ENCODE measurements at places on chromosomes 2 and 18. TPM values are rescaled to one million over a fixed set of nuclear protein-coding genes. Genes with fewer than 3 reads are reported as not detected.

GRCh38 chr2:18104595-18105224, 226.2 kb downstream of the KCNS3 start:
- DNase-seq: no peak

Gene NT5C1B
- not detected for total RNA-seq

DNA sequence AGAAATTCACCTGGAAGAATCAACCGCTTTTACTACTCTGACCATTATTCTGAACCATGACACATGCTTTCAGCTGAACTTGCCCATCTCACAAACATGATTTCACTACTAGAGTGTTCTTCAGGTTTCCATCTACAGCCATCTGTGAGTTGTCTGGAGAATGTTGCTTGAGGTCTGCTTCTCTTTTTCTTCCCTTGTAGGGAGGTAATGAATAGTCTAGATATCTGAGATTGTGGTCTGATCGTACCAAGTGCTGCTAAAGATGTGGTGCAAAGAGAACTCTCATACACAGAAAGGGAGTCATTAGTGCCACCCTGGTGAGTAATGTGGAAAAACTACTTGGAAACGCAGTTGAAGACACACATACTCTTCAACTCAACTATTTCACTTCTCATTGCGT, 10.2 kb downstream of the SOWAHC start:
- DNase-seq: no peak

Gene PID1
- 2.1 TPM for total RNA-seq

- DNase-seq: peak; percentile 22
Observed at GRCh38 chr2:19845323-19845920, 56.4 kb downstream of the TTC32 start.

DNA sequence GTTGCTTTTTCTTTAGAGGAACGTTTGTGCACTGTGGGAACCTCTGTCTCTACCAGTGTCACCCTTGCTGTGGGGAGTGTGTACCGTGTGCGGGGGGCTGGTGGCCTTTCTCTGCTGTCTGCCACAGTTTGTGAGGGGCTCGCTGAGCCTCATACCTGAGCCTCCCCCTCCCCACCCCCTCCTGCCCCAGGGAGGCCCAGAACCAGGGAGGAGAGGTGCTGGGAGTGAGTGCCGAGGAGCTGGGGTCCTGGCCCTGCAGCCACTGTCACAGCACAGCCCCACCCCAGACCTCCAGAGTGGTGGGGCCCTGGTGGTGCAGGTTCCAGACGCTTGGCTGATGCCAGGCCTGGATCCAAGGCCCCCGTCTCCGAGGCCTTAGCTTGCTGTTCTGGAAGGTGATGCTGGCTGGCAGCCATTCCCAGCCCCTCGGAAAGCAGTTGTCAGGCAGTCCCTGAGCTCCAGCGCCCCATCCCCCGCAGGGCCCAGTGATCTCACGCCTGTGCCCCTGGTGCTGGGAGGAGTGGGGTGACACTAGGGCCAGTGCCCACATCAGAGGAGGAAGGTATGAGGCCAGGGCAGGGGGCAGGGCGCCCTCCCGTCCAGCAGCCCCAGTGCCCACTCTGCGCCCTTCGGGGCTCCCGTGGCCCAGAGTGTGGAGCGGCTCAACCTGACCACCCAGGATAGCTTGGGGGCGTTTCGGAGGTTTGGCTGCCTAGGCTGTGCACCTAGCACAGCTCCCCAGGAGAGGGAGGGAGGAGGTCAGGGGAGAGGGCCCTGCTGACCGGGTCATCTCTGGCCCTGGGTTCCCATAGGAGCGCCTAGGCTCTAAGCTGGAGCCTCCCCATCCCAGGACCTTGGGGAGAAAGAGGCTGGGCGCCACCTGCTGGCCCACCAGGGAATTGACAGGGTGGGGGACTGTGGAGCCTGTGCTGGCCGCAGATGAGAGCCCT, 53.0 kb upstream of the ALPP start:
- DNase-seq: peak; percentile 76

DNA sequence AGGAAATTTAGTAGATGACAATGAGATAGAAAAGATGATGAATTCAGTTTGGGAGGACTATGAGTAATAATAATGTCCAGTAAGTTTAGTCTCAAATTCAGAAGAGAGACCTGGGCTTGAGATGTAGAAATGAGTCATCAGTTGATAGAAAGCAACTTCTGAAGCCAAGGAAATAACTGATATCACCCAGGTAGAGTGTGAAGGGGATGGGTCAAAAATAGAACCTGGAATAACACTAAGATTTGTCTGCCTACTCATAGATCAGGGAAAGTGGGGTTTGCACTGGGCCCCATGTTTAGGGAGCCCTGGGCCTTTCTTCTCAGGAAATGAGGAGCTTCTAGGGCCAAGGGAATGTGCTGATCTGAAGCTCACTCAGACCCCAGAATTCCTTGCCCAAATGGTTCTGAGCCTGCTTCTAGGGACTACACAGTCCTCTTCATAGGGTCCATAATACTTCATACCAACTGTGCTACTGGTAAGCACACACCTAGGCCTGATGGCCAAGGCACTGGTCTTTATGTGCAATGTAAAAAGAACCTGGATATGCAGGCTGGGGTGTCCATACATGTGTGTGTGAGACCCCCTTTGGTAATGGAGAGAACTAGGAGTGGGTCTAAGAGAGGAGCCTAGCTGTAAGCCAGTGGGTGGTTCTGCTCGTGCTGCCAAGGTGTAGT, 141.2 kb downstream of the IKZF2 start:
- no peak for DNase-seq

Gene RFX8
- total RNA-seq: 0.68 TPM

DNA sequence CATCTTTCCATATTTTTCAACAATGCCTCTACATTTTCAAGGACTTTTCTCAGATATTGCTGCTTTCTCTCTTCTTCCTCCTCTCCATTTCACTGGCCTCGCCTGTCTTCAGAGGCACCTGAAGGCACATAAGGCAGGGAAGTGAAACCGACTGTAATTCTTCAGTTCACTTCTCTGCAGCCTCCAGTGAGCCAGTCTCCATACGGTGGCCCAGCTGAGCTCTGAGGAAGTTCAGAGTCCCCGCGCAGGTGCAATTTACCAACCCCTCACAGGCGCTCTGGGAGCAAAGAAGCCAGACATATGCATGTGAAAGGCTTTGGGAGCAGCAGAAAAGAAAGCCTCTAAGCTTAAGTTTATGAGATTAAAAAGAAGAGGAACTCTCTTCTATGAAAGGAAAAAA, 12.4 kb downstream of the KLHL14 start:
- DNase-seq: no peak

Gene CD226
- total RNA-seq: 0.39 TPM

GRCh38 chr2:237143676-237144440, 58.2 kb downstream of the COPS8 start:
- DNase-seq: peak; percentile 22

Gene UNC80
- total RNA-seq: not detected

DNA sequence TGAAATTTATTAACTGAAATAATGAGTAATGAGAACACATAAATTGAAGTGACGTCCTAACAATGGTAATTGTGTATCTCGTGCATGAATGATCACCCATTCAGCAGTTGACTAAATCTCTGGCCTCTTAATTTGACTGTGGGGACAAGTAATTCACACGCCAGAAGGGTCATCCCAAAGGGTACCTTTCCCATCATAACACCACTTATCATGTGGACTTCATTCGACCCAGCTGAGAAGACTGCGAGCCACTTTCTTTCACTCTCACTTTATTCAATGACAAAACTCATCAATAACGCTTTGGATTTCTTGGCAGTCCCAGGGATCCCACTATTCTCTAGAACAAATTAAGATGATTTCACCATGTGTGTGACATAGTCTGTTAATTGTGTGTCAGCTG, 62.7 kb upstream of the LYPD1 start:
- no peak for DNase-seq

Gene FAM228B
- 5.1 TPM for total RNA-seq

Gene SPP2
- total RNA-seq: not detected

Gene STPG4
- not detected for total RNA-seq

DNA sequence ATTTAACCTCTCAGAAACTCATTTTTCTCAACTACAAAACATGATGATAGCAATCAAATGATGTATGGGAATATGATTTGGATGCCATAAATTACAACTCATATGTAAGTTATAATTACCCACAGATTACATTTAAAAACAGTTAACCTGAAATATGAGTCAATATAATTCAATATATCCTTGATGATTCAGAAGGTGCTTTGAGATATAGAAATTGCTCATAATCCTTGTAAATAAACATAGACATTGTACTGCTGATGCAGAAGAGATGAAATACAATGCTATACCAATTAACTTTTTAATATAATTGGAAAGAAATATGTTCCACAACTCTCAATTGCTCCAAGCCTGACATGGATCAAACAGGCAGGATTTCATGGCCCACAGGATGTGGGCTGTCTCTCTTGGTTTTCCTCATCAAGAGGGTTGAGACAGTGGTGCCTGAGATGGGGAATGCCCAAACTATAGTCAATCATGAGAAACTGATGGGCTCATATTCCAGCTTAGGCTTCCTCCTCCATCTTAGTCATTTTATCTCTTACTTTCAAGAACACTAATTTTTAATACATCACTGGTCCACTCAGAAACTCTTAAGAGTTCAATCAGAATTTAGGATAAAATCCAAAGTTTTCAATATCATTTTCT, 49.4 kb downstream of the NCKAP5 start:
- DNase-seq: no peak

- no peak for DNase-seq
Observed at GRCh38 chr2:146068051-146068450, 1548.1 kb upstream of the ZEB2 start.

DNA sequence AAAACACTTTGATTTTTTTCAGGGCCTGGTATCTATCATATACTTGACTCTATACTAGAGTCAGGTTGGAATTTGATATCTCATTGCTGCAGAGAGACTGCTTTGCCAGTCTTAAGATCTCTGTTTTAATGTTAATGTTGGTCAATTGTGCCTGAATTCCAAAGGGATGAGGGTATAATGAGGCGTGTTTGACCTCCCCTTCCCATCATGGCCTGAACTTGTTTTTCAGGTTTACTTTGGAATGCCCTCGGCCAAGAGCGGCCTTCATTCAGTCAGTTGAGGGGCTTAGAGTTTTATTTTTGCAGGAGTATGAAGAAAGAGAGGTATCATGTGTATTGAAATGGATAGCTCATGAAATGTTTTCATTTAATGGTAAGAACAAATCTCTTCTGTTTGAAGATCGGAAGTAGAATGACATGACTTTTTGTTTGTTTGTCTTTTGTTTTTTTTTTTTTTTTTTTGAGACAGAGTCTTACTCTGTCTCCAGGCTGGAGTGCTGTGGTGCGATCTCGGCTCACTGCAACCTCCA, 119.0 kb downstream of the KIAA1328 start:
- no peak for DNase-seq

DNA sequence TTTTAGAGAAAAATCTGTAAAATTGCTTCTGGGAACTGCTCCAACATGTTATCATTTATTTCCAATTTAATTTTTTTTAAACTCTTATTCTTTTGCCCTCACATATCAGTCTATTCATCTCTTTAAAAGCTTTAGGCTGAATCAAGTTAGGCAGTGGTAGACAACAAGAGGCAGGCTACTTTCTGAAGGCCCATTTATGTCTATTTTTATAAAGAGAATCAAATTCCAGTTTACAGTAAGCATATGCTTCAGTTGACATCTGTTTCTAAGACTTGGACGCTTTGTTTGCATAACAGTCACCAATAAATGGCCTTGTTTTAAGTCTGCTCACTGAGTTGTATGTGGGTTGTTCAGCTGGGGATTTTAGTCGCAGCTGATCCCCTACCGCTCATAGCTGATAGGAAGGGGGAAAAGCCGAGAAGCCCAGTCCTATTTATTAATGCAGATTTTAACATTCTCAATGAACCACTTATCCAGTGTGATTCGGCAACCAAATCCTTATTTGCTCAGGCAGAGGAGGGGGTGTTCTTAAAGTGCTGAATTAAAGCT, 260.4 kb upstream of the SIX3 start:
- DNase-seq: no peak

DNA sequence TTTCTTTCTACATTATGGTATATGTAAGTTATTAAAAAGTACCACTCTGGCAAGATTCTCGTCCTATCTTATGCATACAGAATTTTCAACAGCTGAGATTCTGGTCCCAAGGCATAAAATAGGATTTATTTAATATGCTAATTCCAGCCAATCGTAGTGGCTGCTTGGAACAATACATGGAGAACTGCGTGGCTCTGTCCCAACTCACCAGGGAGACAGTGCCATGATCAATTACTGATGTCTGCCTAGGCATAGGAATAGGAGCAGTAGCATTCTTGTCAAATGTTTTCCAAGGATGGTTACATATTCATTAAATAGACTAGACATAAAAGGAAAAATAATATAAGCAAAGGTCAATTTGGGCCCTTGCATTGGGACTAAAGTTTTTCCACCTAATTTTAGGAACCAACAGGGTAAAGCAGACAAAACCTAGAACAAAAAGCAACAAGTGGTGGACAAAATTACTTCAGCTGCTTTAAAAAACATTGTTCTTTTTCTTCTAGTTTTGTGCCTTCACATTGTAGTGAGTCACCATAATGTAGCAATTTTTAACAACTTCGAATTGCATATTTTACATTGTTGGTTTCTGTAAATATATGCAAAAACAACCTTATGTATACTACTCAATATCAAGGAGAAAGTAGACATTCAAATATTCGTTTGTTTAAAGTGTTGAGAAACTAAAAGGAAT, 232.8 kb upstream of the ATP5MC3 start:
- no peak for DNase-seq

DNA sequence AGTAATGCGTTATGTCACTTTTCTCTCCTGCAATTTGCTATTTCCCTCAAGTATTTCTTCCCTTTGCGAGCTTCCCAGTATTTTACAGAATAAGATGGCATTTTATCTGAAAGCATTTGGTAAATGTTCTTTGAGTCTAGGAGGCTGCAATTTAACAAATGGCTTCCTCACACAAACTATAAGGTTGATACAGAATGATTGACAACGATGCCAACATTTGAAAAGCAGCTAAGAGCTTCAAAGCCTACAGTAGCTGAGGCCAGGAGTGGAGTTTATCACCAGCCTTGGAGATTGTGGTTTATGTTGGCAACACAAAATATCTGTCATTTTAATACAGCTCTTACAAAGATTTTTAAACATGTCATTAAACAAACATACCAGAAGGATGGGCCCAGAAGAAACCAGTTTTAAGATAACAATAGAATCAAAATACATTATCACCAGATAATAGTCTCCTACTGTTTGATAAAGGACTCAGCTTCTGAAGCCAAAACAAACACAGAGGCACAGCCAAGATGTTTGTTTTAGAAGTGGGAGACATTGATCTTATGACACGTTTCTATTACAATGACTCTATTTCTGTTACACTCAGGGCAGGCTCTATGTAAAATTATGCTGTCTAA, 711.4 kb upstream of the ACVR2A start:
- no peak for DNase-seq

Gene SLC38A11
- total RNA-seq: not detected

Gene ADAM23
- total RNA-seq: 0.03 TPM

- DNase-seq: no peak
Observed at GRCh38 chr2:190651413-190651812, 2.5 kb downstream of the NAB1 start.

Data from SJSA1 (cell line).